ENCODE measurements at places on chromosomes 2 and 18.
A peak's percentile ranks its signal among the peaks of the same experiment; 100 is the strongest.

DNA sequence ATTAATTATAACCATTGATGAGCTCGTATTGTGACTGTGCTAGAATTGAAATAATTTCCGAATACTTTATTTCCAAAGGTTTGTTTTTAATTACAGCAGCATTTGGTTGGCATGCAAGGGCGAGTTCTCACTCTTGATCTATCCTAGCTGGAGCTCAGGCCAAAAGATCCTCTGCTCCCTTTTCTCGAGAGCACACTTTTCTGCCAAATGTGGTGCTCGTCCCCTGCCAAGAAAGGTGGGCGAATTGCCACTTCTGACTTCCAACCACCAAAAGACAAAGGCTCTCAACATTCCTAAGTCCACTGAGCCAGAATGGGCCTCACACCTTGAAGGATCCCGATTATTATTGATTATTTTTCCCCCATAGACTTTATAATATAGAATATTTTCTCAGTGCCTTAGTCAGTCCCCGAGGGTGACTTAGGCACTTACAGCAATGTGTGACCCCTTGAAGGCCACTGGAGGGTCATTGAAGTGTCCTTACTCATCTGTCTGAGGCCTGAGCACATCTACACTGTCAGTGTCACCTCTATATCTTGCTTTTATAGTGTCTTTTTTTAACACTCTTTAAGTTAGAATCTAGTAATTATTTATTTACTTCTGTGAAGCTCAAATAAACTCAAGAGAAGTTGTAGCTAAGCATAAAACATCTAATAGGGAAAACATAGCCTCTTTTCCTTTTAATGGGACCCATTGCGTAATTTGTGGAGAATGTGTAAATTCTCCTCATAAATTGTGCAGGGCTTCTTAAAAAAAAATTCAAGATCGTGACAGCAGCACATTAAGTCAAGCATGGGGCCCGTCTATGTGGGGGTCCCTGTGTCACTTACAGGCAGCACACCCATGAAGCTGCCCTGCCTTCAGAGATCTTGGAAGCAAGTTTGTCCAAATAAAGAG, 98.3 kb downstream of the MEIS1 start:
- no peak for DNase-seq

DNA sequence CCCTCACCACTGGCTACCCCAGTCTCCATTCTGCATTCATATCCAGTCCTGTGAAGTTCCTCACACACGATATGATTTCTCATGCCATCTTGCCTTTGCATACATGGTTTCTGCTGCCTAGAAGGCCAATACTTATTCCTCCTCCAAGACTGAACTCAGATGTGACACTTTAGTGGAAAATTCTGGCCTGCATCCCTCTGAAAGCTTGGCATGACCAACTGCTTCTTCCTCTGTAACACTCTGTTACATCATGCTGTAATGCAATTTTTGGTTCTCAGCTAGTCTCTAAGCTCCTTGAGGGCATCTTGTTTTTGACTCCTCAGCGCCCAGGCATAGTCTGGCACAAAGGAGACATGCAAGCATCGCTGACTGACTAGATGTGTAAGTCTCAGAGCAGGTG, 12.6 kb downstream of the FAM161A start:
- no peak for DNase-seq

DNA sequence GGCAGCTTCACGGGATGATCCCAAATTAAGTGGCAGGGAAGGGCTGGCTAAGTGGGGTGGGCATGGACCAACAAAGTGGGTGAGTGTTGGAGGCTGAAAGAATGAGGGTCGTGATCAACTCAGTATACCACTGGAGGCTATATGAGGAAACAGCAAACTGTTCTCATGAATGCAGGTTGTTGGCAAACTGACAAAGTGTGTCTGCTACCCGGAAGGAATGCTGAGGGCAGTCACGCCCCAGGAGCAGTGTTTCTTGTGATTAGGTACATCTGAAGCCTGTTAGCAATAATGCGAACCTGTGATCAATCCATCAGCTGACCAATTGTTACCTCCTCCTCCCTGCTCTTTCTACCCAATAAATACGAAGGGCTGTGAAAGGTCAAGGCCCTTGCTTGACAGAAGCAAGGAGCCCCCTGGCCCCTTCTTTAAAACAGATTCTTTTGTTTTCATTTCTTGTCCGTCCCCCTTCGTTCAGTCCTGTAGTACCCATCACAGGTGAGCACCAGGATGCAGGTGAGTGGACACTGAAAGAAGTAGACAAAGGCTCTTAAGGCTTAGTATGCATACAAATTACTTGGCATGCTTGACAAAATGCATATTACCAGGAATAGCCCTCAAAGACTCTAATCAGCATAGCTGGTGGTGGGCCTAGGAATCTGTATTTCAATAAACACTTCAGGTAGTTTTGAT, 67.9 kb downstream of the LOXHD1 start:
- DNase-seq, result no peak

DNA sequence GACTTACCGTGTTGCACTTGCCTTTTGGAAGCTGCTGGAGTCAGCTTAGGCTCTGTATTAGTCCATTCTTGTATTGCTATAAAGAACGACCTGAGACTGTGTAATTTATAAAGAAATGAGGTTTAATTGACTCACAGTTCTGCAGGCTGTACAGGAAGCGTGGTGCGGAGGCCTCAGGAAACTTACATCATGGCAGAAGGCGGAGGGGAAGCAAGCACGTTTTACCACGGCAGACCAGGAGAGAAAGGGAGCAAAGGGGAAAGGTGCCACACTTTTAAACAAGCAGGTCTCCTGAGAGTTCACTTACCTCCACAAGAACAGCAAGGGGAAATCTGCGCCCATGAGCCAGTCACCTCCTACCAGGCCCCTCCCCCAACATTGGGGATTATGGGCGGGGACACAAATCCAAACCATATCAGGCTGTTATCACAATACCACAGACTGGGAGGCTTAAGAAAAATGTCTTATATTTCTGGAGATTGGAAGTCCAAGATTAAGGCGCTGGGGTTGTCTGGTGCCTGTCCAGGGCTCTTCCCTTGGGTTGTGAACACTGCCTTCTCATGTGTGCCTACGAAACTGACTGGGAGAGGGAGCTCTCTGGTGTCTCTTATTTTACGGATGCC, 3.6 kb upstream of the D2HGDH start:
- no peak for DNase-seq

GRCh38 chr18:3652380-3653262, 202.6 kb downstream of the TGIF1 start:
- peak; percentile 30 for DNase-seq

Data from amygdala (tissue), 56 donors.